ENCODE measurements at places on chromosomes 7 and 10.

DNA sequence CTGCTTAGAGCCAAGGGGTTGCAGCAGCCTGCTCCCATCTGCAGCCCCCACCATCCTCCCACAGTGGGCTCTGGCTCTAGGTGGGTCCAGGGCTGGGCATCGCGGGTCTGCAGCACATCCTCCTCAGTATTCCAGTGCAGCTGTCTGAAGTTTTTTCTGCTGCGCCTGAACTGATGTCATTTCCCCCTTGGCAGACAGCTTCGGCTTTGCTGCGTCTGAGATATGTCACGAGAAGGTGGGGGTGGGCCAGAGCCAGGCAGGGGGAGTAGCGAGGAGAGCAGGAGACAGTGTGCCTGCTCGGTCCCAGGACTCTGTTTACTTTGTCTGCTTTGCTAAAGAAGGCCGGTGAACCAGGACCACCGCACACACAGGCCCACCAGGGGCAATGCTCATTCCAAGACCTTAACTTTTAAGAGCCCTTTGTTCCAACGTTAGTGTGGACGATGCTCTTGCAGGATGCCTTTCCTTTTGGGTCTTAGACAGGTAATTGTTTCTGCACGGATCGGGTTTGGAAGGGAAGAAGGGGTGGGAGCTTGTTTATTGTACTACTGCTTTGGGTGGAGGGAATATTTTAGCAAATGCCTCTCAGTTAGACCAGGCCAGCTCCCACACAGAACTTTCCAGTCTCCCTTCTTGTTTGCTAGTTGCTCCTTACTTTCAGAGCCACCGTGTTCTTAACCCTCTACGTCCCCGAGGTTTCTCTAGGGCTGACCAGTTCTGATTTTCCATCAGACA is 32.4 kb downstream of the WBP1L start:
- DNase-seq: peak; percentile 67

- no peak for DNase-seq
Observed at GRCh38 chr7:112744818-112745217, 45.4 kb downstream of the TMEM168 start.

DNA sequence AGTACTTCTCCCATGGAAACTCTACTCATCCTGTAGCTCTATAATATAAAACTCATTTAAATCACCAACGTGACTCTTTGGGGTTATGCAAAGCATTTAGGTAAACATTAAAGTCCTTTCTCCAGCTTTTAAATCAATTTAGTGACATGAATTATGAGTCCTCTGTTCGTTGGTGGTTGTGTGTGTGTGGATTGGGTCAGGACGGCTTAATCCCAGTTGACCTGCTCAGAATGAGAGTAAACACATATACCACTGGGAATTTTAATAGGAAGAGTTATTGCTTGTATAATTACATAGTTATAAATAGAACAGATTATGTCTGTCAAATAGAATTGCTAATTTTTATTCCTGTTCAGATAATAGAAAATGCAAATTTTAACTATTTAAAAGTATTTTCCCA is 30.7 kb upstream of the ADCY1 start:
- DNase-seq: no peak

GRCh38 chr7:94620703-94621118 is 35.2 kb downstream of the SGCE start:
- DNase-seq: no peak

DNA sequence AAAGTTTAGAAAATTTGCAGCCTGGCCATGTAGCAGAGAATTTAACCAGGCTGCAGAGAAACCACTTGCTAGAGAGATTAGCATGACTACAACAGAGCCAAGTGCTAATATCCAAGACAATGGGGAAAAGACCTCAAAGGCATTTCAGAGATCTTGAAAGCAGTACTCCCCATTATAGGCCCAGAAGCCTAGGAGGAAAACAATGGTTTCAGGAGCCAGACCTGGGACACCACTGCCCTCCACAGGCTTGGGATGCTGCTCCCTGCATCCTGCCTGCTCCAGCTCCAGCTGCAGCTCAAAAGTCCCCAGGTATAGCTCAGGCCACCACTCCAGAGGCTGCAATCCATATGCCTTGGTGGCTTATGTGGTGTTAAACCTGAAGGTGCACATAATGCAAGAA is 101.5 kb upstream of the TMEM72 start:
- DNase-seq: no peak

- no peak for DNase-seq
Observed at GRCh38 chr10:123537188-123537961, 128.8 kb upstream of the GPR26 start.

DNA sequence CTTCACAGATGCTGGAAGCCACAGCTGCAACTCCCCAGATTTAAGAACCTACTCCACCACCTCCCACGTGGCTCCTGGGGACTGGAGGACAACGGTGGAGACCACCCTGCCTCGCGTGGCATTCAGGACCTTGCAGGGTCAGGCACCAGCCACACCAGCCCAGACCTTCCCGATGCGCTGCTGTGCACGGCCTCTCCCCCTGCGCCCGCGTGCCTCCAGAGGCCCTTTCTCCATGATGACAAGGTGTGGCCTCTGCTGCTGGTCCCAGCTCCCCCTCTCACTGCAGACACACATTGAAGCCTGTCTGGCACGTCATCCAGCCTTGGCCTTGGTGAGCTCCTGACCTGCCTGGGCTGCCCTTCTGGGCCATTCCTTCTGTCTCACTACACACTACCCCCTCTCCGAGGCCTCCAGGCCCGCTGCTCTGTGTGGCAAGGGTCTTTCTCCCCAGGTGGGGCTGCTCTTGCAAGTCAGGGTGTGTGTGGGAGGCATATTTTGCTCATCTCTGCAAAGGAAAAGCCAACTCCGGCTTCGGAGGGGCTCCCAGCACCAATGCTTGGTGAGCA is 254.8 kb downstream of the MAD1L1 start:
- DNase-seq: no peak

DNA sequence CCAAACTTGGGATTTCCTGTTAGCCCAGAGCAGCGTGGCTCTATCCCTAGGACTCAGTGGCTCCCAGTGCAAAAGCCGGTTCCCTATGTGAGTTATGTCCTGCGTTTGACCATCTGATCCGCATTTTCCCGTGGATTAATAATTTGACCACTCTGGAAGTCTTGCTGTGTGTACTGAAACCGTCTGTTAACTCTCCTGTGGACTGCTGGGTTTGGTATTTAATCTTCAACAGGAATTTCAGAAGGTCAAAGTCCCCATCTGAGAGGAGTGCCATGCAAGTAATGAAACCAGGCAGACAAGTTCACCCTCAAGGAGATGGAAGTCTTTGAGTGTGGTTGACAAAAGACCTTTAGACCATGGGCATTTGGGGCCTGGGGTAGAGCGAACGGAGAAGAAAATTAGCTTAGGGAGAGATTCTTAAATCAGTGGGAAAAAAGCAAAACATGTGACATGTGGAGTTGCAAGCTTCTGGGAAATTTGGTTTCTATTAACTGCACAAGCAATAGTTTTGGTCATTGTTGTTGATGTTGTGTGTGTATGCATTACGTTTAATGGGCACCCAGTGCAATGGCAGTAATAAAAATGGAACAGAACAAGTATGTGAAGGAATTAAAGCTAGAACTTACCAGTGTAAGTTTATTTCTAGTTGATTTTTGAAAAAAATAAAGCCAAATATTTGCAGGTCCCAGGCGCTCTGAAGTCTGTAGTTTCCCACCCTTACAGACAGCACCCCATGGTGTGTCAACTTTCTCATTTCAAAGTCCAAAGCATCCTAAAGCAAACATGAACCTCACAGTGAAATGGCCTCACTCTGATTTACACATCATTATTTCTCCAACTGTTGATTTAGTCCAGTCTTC is 38.2 kb downstream of the LYZL1 start:
- DNase-seq: no peak

GRCh38 chr7:117091721-117092120 is 138.4 kb downstream of the ST7 start:
- no peak for DNase-seq

GRCh38 chr7:149379625-149380024 is 81.2 kb downstream of the ZNF777 start:
- DNase-seq: no peak

GRCh38 chr10:126609566-126609965 is 60.9 kb downstream of the C10orf90 start:
- DNase-seq: peak; percentile 58

DNA sequence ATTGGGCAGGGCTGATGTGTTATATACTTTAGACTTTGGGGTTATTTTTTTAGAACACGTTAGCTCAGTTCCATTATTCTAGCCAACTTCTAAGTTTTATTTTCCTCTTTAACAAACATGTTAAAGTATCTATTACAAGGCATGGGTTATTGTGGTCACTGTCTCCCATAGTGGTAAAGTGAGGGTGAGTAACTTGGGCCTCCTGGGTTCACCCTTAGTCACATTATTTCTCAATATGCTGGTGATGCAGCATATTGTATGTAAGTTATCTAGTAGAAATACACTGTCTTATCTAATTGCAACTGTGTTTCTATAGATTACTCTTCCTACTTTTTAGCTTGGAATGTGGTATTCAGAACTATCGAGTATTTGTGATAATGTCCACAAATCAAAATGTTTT is 65.9 kb downstream of the BBS9 start:
- no peak for DNase-seq

GRCh38 chr10:128675405-128675804 is 549.2 kb upstream of the MKI67 start:
- DNase-seq: no peak

GRCh38 chr7:17687361-17687760 is 252.9 kb downstream of the SNX13 start:
- no peak for DNase-seq

- DNase-seq: no peak
Observed at GRCh38 chr10:1654811-1655356, 82.4 kb downstream of the ADARB2 start.

DNA sequence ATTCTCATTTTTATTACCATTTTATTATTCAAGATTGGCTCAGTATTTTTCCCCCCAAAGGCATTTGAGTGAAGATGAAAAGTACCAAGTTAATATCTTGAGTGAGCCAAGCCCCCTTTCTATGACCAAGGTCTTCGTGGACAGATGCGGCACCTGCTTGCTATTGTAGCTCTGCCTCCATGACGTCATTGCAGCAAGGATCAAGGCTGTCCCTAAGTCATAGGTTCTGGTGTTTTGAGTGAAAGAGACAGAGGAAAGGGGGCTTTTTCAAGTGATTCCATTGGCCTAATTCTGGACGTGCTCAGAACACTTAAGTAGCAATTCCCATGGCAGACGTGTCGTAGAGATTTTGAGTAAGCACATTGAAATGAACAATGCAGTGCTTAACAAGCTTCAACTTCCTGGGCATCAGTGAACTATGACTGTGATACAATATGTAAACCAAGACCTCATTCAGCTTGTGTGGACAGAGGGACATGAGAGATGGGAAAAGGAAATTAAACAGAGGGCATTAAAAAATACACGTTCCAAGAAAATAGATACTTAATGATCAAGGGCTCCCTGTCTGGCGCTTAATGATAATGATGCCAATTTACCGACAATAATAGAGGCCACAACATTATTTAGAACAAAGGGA is 248.7 kb upstream of the NPVF start:
- DNase-seq: no peak

DNA sequence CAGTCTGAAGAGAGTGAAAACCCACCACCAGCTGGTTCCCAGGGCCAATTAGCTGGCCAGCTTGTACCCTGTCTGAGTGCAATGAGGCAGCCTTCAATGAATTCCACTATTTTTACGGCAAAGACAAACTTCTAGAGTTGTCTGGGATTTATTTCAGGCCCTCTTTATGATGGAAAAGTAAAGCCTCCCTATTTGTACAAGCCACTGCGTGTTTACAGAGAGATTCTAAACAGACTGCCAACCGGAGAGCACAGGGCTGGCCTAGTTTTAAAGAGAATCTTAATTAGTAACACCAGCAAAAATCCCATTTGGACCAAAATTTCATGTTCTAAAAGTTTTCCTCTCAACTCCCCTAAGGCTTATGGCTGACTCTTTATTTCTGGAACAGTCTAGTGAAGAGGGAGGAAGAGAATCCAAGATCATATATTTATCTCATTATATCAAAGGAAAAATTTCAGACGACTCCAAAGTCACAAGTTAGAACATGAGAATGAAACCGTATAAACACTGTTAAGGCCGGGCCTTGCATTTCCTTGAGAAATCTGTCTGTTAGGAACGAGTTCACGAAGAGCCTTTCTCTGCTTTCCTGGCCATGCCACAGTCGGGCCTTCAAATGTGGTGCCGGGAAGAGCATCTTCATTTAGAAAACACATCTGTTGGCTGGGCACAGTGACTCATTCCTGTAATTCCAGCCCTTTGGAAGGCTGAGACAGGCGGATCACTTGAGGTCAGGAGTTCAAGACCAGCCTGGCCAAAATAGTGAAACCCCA is 724.6 kb upstream of the NRP1 start:
- DNase-seq: no peak

GRCh38 chr7:6505685-6506559 is 45.3 kb downstream of the GRID2IP start:
- no peak for DNase-seq

- no peak for DNase-seq
Observed at GRCh38 chr10:31702005-31702404, 226.6 kb downstream of the ARHGAP12 start.

- no peak for DNase-seq
Observed at GRCh38 chr7:131346885-131347592, 19.4 kb downstream of the MKLN1 start.
